ENCODE measurements at places on chromosomes 6 and 20.

GRCh38 chr6:170073846-170074245 lies 217.0 kb downstream of the DLL1 start:
- no peak for DNase-seq

- no peak for DNase-seq
These were observed 7.5 kb downstream of the CCM2L start for GRCh38 chr20:32017711-32018251.

DNA sequence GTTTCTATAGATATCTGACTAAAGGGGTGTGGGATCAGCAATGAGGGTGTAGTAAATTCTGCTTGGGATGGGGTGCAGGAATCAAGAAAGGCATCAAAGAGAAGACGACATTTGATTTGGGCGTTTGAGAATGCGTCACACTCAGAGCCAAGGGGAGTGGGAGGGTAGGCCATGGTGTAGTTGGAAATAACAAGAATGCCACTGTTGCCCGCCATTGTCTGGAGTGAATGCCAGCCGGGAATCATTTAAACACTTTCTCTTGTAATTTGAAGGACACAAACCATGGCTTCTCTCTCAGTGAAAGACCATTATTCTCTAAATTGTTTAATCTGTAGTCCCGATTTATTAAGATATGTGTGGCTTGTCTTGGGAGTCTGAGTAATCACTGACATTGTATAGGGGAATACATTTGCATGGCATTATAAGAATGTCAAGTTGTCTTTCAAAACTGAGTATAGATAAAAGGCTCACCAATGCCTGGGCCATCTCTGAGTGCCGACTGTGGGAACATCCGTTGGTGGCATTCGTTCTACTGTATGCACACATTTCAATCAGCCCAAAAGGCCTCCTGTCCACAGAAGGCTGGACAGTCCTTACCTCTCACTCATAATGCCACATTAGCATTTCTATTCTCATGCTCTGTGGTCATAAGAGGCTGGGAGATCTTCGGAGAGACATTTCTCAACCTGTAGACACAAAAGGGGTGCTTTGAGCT lies 777.8 kb downstream of the KIF16B start:
- DNase-seq, result no peak

DNA sequence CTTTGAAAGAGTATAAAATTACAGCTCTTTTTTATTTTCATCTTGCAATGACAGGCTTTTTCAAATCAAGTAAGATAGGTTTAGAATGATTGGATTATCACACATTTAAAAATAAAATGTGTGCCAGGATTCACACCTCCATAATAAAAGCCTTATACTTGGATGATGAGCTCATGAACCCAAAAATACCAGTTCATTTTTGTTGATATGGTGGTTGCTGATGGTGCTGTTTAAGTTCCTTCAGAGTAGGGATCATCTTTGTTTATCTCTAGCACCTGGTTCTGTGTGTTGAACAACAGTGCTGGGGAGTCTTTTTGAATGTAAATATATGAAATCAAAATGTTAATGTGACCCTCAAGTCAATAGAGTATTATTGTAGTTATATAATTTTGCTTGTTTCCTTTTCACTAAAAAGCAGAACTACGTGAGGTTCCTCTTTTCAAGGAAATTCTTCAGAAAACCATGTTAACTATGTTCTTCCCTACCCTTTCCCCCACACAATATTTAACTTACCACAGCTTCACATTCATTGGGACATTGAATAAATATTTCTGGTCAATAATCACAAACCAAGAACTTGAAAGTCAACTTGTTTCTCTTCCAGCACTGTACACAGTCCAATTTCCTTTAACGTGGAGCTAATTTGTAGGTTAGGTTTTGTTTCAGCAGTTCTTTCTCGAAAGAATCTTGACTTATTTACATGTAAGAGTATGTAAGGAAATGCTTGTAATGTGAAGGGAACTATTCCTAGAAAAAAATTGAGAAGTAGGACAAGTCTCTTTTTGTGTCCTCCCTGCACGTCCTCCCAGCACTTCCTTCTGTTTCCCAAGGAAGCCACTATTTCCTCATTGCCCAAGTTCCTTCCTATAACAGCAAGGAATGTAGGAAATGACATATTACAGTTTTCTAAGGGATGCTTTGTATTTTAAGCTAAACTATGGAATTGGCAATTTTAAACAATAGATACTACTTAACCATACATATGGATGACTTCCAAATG lies 945.9 kb upstream of the CITED2 start:
- peak; percentile 45 for DNase-seq

- DNase-seq, result no peak
These were observed 32.7 kb downstream of the CFAP61 start for GRCh38 chr20:20085071-20085470.

DNA sequence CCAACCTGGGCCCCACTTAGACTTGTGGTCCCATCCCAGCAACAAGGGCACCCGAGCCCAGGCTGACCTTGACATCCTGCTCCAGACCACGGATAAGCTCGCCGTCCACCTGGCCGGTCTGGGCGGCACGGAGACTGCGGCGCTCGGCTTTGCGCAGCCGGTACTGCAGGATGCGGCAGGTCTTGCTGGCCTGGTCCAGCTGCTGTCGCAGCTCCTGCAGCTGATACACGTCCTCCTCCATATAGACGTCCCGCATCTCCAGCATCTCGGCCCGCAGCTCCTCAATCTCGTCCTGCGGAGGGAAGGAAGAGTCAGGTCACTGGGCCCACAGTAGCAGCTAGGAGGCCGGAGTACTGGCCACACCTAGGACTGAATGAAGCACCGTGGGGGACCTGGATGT lies 36.8 kb upstream of the TLDC2 start:
- no peak for DNase-seq

- no peak for DNase-seq
These were observed 105.8 kb downstream of the SLC35B3 start for GRCh38 chr6:8329562-8329961.

GRCh38 chr6:124226396-124226795 lies 422.7 kb downstream of the NKAIN2 start:
- peak; percentile 76 for DNase-seq

DNA sequence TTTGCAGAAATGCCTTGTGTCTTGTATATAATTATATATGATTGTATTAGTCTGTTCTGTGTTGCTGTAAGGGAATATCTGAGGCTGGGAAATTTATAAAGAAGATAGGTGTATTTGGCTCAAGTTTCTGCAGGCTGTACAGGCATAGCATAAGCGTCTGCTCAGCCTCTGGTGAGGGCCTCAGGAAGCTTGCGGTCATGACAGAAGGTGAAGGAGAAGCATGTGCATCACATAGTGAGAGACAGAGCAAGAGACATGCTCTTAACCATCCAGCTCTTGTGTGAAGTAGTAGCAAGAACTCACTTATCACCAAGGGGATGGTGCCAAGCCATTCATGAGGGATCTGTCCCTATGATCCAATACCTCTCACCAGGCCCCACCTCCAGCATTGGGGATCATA lies 6.5 kb downstream of the DCBLD1 start:
- DNase-seq, result no peak

DNA sequence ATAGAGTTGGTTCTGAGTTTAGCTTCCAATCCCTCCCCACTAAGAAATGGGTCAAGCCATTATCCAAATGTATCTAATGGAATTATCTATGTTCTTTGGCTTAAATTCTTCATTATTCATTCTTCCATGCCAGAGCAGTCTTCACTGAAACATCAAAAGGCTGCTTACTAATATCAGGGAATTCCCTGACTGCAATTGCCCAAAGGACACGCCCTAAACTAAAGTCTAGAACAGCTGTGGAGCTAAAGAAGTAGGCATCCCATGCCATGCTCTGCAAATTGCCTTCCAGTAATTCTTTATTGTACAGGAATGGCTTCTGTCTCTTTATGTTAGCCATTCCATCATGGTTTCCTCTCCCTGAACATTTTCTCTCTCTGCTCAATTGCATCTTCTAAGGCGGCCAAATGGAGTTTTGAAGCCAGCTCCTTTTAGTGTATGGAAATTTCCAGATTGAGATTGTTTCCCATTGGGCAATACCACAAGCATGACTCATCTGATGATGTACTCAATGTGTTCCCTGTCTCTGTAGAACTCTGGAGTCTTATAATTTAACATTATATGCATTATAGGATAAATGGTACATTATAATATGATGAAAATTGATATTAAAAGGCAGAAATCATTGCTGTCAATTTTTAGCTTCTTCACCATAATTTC lies 28.8 kb upstream of the TSHZ2 start:
- peak; percentile 11 for DNase-seq

GRCh38 chr20:60007464-60007863 lies 49.2 kb downstream of the CDH26 start:
- no peak for DNase-seq

DNA sequence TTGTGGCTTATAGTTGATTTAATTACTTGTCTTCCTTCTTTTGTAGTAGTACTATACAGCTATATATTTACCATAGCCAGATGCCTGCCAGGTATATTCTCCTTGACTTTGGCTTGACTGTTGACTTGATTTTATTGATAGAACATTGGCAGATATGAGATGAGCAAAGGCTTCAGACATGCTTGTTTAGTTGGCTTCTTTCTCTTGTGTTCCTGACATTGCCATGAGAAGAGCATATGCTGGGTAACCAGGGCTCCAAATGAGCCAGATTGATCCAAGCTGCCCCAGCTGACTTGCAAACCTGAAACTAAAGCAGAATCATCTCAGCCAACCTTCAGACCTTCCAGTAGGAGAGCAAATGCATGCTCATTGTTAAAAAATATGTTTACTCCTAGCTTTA lies 508.1 kb upstream of the BTBD3 start:
- DNase-seq, result no peak

DNA sequence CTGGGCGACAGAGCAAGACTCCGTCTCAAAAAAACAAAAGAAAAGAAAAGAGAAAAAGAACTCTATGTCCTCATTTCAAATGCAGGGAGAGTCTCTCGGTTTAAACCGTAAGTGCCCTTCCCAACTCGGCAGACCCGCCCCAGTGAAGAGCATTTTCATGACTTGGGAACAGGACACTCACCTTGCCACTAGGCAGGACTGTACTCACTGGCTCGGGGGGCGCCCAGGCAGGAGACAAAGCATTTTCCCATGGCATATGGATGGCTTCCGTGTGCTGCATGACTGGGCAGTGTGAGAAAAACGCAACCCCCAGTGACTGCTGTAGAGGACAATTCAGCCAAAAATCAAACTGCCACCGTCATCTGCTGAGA lies 23.7 kb upstream of the MRGBP start:
- no peak for DNase-seq

DNA sequence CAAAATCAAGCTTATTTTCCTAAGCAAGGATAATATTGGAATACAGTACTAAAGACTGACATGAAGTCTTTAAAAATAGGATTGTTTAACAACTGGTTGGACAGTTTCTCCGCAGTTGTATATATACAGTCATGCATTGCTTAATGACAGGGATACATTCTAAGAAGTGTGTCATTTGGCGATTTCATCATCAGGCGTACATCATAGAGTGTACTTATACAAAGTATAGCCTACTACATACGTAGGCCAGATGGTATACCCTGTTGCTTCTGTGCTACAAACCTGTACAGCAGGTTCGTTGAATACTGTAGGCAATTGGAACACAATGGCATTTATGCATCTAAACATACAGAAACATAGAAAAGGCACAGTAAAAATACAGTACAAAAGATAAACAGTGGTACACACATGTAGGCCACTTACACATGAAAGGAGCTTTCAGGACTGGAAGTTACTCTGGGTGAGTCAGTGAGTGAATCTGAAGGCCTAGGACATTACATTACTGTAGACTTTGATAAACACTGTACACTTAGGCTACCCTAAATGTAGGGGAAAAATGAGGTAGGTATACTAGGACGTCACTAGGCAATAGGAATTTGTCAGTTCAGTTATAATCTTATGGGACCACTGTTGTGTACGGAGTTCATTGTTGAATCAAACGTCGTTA lies 20.1 kb downstream of the HECA start:
- peak; percentile 36 for DNase-seq

Measured in iris pigment epithelial cell (primary cell).